ENCODE measurements at places on chromosomes 16 and 17.

GRCh38 chr17:43515656-43516055 lies 30.5 kb downstream of the ETV4 start:
- no peak for DNase-seq

DNA sequence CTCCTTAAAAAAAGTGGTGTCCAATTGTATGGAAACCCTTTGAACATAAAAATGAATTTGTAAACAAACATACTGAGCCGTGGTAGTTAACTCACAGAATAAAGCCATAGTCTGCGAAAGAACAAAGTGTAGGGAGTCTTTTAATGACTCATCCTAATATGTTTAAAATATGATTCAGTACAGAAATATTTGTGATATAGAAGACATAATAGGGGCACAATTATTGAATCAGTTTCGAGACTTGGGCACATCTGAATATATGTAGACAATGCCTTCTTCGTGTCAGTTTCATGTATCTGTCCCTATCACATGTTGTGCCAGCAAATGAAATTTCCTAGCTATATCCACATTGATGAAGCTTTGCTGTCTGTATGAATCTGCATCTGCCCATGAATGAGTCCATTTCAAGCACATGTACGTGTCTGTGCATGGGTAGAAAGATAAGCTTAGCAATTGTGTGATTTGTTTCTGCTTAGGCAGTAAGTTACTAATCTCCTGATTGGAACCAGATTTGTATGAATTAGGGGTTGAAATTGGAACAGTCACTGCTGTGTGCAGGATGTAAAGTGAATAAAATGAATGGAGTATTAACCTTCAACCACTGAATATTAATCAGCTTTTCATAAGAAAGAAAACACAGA lies 112.5 kb upstream of the SOX9 start:
- no peak for DNase-seq

- DNase-seq = no peak
Measured at GRCh38 chr17:72452286-72453173, 331.7 kb downstream of the SOX9 start.

- no peak for DNase-seq
Measured at GRCh38 chr17:17750881-17751280, 69.6 kb downstream of the RAI1 start.

DNA sequence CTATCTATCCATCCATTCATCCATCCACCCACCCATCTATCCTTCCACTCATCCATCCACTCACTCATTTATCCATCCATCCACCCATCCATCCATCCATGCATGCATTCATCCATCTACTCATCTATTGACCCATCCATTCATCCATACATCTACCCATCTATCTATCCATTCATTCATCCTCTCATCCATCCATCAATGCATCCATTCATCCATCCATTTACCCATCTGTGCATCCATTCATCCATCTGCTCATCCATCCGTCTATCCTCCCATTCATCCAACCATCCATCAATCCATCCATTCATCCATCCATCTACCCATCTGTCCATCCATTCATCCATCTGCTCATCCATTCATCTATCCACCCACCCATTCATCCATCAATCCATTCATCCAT lies 224.5 kb upstream of the MAF start:
- no peak for DNase-seq

- no peak for DNase-seq
Measured at GRCh38 chr16:87835882-87836331, 33.4 kb downstream of the SLC7A5 start.

GRCh38 chr16:81399909-81400308 lies 44.7 kb upstream of the CMIP start:
- no peak for DNase-seq

- DNase-seq = no peak
Measured at GRCh38 chr17:18920911-18921441, 31.0 kb upstream of the SLC5A10 start.

- DNase-seq = no peak
Measured at GRCh38 chr17:74749279-74750038, 1.0 kb downstream of the NHERF1 start.

DNA sequence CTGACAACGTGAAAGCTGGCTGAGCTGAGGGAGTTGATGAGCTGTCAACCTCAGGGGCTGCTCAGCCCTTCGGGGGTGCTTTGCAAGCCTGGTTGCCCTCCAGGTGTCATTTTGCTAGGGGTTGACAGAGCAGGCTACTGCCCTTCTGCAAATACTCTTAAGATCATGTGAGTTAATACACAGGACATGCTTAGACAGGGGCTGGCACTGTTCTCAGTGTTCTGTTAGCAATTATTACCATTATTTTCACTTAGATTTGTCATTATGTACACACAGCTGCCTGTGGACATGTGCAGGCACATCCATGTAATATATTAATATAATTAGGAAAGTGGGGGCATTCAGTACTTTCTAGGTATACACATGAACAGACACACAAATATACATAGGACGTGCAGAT lies 554.3 kb upstream of the HSBP1 start:
- no peak for DNase-seq

DNA sequence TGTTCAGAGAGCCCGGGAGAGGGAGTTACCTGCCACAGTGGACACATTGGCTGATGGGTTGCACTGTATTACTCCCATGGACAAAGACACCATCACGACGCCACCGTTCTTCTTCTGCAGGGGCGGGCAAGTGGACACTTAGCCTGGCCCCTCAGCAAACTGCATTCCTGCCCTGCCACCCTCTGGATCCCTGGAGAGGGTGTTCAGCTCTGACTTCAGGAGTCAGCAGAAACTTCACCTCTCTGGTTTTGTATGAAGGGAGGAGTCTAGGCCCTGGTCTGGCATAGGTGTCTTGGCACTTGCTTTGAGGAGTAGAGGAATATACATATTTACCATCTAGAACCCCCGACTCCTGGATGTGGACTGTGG lies 9.3 kb downstream of the DPEP2 start:
- no peak for DNase-seq

- DNase-seq = no peak
Measured at GRCh38 chr17:17572010-17572785, 19.3 kb downstream of the PEMT start.

DNA sequence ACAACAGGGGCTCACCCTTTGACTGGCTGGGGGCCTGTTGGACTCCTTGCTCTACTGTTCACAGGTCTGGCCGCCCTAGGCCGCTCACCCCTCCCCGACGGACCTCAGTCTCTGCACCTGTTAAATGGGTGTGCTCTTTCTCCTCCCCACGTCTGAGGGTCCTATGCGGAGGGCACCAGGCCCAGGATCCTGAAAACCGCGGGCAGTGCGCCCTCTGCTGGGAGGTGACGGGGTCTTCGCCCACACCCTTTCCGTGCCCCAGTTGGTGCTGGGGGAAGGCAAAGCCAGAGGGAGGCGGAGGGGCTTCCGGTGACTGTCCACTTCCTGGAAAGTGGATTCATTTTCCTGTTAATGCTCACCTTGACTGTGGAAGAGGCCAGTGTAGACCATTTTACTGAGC lies 1010.9 kb downstream of the KCNJ18 start:
- no peak for DNase-seq

GRCh38 chr17:13365331-13365730 lies 236.4 kb downstream of the HS3ST3A1 start:
- no peak for DNase-seq

- no peak for DNase-seq
Measured at GRCh38 chr17:28725166-28725659, 820 bp downstream of the TLCD1 start.

DNA sequence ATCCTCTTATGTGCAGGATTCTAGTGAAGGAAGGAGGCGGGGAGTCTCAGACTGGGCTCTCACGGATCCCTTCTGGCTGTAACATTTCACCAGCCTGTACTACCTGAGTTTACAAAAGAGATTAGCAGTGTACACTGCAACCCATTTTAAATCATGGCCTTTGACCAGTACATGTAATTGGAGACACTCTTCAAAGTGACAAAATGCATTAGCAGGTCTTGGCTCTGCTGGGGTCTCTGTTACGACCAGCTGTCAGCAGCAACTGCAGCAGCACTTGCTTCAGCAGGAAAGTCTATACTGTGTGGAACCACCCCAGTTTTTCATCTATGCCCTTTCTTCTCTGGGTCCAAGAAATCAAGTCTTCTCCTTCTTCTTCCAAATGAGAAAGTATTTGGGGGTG lies 322.8 kb upstream of the ASIC2 start:
- DNase-seq = no peak

GRCh38 chr17:43627653-43628052 lies 34.1 kb downstream of the MEOX1 start:
- no peak for DNase-seq

- DNase-seq = peak; percentile 70
Measured at GRCh38 chr17:67993998-67994361, 2.3 kb downstream of the C17orf58 start.

GRCh38 chr17:32445074-32445415 lies 735 bp downstream of the PSMD11 start:
- DNase-seq = no peak

DNA sequence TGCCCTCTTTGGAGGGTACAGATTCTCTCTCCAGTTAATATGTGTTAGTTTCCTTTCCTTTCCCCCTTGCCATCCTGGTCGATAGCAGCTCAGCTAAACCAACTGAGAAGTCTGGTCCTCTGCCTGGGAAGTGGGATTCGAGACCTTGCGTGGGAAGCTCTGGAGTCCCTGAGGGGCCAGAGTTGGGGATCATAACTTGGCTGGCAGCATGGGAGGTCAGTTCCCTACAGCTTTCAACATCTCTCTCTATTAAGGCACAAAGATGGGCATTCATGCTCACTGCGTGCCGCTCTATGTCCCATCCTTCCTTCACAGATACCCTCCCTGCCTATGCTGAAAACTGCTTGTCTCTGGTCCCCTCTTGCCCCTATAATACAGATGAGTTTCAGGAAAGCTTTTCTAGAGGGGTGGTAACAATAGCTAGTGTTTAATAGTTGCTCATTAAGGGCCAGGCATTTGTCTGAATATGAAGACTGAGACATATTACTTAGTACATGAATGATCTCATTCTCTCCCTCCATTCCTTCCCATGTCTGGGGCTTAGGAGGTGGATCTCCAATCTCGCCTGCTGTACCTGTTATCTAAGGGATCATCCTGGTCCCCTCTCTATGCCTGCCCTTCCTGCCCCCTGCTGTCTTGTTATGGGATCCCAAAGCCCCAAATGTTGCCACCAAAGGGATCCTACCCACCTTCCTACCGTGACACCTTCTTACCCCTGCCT lies 10.8 kb downstream of the THRA start:
- DNase-seq = no peak

DNA sequence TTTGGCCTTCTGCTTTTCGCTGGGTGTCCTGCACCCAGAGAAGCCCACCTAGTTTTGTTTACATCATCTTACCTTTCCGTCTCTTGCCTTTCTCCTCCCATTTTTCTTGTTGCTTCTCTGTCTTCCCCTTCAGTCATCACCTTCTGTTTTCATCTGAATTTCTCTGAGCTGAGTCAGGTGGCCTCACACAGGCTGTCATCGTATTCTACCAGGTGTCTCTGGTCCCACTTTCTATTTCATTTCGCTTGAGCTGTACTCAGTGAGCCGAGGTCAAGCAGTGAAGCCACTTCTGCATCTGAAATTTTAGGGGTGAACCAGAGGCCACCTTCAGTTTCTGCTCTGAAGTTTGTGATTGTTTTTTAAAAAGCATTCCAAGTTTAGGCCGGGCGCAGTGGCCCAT lies 9.7 kb downstream of the CRAMP1 start:
- DNase-seq = no peak

DNA sequence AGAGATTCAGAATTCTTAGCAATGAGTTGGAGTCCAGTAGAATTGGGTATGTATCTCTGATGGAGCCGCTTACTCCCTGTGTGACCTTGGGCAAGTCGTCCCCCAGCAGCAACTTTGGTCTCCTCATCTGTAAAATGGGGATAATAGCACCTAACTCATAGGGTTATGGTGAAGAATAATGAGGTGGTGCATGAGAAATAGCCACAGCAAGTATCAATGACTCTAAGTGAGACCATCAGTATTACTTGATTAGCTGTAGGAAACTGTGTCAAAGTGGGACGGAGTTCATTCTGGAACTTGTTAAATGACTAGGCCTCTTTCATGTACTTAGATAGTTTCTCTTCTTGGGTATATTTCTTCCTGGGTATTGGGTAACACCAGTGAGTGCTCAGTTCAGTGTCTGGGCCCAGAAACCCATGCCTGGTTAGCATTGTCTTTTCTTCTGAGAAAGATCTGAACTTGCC lies 6.4 kb downstream of the PRKCB start:
- no peak for DNase-seq

GRCh38 chr17:61159221-61159814 lies 240.3 kb upstream of the TBX2 start:
- no peak for DNase-seq

- DNase-seq = peak; percentile 87
Measured at GRCh38 chr17:39069114-39069756, 82.2 kb downstream of the PLXDC1 start.

DNA sequence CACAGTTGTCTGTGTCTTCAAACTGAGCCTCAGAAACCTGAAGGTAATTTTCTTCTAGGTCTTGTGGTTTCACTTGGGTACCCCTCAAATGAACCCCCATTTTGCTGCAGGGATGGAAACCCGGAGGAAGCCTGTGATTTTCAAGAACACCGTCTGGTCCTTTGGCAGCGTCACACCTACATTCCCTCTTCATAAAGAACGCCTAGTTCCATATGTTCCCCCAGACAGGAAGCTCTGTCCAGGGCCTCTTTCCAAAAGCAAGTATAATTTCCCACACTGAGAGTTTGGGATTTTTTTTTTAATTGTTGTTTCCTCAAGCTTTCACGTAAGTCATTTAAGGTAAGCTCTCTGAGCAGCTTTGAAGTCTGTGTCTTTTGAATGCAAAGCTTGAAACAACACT lies 515.0 kb downstream of the TMEM114 start:
- DNase-seq = no peak

DNA sequence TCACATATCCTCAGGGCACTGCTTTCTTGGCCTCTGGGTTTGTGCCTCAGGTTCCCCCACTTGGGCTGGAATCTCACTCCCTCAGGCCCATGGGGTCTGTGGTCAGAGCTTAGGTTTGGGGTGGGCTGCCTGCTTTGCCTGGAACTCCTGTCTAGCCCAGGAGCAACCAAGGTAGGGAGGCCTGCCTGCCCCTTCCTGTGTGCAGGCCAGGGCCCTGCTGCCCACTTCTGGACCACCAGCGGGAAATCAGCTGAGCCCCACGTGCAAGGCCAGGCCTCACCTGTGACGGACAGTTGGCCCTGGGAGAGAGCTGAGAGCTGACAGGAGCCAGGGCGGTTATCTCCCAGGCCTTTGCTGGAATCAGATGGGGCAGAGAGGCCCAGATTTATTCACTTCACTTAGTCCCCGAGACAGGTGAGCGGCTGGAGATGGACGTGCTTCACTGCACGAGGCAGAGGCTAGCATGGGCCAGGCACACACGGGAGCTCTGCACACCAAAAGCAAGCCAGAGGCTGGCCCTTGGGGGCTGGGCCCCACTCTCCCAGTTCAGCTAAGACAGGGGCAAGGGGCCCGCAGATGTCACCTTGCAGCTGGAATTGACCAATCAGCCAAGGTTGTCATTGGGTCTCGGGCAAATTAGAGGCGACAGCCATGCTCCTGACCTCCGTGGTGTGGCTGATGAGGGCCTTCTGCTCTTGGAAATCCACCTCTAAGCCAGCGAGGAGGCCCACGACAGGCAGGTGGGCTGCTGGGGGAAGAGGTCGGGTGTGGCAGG lies 49.9 kb upstream of the DOC2B start:
- no peak for DNase-seq

GRCh38 chr17:48555258-48556228 lies 10.6 kb upstream of the HOXB2 start:
- DNase-seq = no peak

All from D341Med (cell line).